NCI-H526 (cell line): ENCODE measurements at places on chromosomes 5 and 9.
A peak's percentile ranks its signal among the peaks of the same experiment; 100 is the strongest.

- DNase-seq: no peak
These were observed 26.9 kb downstream of the HMGCR start for GRCh38 chr5:75363726-75364495.

DNA sequence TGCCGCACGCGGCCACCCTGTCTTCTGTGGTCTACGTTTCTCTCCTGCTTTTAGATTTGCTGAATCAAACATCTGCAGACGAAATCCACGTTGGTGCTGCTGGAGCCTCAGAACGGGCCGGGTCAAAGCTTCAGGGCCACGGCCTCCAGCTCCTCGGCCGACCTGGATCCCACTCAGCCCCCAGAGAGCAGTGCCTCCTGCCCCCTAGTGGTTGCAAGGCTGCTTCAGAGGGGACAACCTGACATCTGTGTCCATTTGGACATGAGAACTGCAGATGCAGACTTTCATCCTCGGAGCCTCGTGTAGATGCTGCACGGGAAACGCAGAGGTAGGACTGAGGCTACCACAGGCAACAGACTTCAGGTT, 23.0 kb upstream of the SLC6A3 start:
- no peak for DNase-seq

- DNase-seq: no peak
These were observed 204.8 kb upstream of the RASEF start for GRCh38 chr9:83267741-83268140.

GRCh38 chr9:87255431-87256155, 242.1 kb upstream of the DAPK1 start:
- no peak for DNase-seq

DNA sequence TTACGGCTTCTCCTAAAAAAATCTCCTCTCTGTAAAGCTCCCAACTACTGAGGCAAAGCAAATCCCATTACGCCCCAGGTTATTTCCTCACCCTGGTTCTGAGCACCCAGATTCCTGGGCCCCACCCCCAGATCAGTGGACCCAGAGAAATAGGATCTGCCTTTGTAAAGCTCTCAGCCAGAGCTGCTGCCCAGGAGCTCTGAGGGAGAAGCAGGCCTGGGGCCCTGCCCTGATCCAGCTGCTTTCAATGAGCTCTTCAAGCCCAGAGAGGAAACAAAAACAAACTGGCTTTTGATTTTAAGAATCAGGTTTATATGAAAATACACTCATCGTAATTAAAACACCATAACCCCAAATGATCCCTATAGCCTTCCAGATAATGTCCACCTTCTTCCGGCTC, 124.5 kb downstream of the C5orf15 start:
- DNase-seq: no peak

GRCh38 chr5:146647656-146648199, 131.7 kb upstream of the GPR151 start:
- DNase-seq: no peak

GRCh38 chr9:71984403-71984802, 73.0 kb downstream of the C9orf85 start:
- DNase-seq: no peak

DNA sequence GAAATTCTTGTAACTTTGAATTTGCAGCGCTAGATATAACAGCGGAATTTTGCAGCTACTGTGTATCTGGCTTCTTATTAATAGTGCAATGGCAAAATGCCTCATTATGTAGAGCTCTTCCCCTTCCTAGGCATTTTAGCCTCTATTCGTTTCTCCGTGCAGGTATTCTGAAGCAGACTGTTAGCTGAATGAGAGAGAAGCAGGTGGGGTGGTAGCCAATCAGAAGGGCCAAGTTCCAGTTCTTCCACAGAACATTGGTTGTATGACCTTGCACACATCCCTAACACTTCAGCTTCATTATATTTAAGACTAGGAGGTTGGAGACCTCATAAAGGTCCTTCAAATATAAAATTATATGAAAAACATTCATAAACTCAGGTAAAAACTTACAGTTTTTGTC, 1.2 kb upstream of the VPS13A start:
- DNase-seq: no peak

DNA sequence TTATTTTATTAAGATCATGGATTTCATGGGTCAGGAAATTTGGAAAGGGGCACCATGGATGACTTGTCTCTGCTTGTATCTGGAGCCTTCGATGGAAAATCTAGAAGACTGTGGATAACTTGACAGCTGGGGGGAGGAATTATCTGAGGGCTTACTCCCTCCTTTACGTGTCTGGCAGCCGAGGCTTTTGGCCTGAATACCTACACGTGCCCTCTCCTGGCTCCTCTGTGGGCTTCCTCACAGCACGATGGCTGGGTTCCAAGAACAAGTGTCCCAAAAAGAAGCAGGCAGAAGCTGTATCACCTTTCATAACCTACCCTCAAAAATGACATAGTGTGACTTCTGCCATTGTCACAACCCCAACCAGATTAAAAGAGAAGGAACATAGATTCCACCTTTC, 228.9 kb downstream of the GRIA1 start:
- DNase-seq: no peak

- peak; percentile 53 for DNase-seq
These were observed 38.8 kb upstream of the GLRX start for GRCh38 chr5:95861221-95861863.

GRCh38 chr9:94867281-94867841, 140.9 kb downstream of the AOPEP start:
- peak; percentile 46 for DNase-seq

DNA sequence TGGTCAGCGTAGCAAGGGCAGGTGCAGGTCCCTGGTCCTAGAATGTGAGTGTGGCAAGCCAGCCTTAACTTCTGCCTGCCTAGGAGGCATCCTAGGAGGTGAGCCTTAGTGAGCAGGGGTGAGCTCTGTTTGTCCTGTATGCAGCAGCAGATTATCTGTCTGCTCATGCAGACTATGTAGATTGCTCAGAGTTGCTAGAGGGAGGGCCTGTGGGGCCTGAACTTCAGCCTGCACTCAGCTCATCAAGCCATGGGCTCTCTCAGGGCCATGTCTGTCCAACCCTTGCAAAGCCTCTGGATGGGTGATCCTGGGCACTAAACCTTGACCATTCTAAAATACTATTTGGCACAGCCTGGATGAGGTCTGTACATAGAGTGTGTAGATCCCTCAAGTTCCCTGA, 8.5 kb upstream of the CTSL start:
- DNase-seq: no peak

DNA sequence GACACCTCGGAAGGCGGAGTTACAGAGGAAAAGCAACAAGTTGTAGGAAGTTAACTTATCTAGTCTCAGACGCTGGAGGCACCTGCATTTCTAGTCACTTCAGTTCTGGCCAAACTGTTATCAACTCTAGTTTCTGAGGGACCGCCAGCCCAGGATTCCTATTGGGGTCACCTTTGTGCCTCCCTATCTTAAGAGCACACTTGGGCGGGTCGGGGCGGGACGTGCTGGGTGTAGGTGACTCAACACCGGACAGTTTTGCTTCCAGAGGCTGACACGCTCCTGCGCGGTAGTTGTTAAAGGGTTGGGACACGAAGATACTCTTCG, 679 bp upstream of the KDM4C start:
- peak; percentile 79 for DNase-seq

- no peak for DNase-seq
These were observed 40.5 kb downstream of the PTTG1 start for GRCh38 chr5:160462167-160462566.

- DNase-seq: peak; percentile 13
These were observed 2.9 kb upstream of the NXNL2 start for GRCh38 chr9:88531920-88532698.

- DNase-seq: peak; percentile 60
These were observed 12.7 kb upstream of the CCL27 start for GRCh38 chr9:34675048-34675714.

GRCh38 chr5:139457653-139458306, 4.8 kb downstream of the ECSCR start:
- DNase-seq: no peak

DNA sequence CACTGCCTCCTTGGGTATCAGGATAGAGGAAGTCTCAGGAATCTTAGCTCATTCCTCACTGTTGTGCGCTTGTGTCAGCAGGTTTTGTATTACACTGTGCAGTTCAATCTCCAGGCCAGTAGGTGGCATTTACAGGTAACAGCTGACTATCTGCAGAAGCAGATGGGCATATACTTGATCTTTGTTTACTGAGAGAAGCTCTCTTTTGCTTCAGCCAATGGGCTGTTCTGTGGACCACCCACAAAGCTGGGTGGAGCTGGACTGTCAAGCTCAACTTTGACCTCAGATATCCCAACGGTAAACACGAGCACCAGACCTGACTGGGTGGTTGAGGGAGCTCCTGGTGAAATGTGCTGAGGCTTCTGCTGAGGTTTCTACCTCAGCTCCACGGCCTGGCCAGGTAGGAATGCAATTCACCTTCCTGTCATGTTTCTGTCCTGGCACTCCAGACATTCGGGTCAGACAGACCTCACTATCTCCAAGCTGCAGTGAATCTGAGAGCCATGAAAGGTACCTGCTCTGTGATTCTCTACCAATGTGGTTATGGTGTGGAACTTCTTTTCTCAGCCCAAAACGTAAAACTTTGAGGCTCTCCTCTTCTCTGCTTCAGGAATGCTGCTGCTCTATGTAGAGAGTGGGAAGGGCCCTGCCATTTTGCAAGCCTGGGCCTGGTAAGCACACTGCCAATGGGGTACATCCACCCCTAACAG, 167.9 kb upstream of the ACTBL2 start:
- DNase-seq: no peak

- no peak for DNase-seq
These were observed 21.3 kb upstream of the EBF1 start for GRCh38 chr5:159121061-159121460.

GRCh38 chr5:141003791-141004611, 37.7 kb downstream of the PCDHAC2 start:
- no peak for DNase-seq

DNA sequence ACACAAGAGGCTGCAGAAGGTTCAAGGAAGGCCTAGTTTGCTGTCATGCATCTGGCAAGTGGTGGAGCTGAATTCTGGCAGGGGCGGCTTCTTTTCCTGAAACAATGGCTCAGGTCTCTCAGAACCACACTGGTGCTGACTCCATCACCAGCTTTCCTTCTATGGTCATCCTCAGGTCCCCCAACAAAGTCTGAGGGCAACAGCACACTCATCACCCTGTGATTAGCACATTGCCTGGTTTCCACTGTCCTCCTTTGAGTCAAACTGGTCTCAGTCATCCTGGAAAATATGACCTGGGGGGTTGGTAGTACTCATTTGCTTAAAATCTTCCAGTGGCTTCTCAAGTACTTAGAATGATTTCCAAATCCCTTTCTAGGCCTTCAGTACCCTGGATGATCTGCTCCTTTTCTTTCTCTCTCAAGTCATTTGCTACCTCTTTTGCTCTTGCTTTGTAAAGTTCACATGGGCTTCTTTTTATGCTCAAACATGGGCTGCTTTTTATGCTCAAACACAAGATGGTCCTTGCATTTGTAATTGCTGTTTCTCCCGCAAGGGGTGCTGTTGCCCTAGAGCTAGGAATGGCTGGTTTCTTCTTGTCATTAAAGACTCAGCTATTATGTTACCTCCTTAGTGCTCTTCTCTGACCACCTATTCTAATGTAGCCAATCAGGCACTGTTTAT, 144.9 kb downstream of the ALDH1A1 start:
- no peak for DNase-seq

DNA sequence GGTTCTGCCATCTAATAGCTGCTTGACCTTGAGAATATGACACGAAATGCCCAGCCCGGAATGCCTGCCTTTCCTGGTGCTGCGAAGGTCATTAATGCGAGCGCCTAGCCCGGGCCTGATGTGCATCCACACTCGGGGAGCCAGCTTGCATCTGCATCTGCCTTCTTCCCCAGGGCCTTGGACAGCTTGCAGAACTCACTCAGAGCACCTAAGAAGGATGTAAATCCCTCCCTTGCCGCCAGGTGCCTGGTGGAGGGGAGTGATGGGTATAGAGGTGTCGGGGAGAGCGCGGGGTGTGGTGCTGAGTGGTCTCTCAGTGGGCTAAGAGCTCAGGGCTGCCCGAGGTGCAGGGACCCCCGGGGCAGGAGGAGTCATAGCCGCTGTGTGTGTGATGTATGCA, 127.2 kb downstream of the MRPL36 start:
- no peak for DNase-seq
